Stomach (tissue), 19 donors: ENCODE measurements at places on chromosomes 6 and 20.

GRCh38 chr6:159616456-159616855 lies 76.6 kb downstream of the SOD2 start:
- DNase-seq, result no peak

- DNase-seq, result no peak
Measured at GRCh38 chr6:33577718-33578117, 2.4 kb downstream of the BAK1 start.

GRCh38 chr6:156189714-156190113 lies 587.5 kb upstream of the ARID1B start:
- DNase-seq, result no peak

- no peak for DNase-seq
Measured at GRCh38 chr6:112466373-112467151, 119.4 kb downstream of the RFPL4B start.

- DNase-seq, result no peak
Measured at GRCh38 chr6:110356778-110357177, 1.4 kb downstream of the METTL24 start.

- DNase-seq, result no peak
Measured at GRCh38 chr6:140181876-140182275, 807.4 kb upstream of the CITED2 start.

DNA sequence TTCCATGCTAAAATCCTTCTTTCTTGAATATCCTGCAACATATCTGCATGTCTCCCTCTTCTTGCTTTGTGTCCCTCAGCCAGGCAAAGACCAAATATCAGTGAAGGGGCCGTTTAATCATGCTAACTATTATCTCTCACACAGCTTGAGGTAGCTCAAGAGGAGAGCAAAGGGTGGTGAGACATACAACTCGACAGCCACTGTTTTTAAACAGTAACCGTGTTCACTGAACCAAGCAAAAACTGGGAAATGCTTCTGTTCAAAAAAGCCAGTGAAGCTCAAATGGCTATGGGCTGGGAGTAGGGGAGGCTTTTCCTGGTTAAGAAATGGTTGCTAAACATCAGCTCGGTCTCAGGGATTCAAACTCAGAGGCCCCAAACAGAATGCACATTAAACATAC lies 83.4 kb downstream of the MAP7 start:
- DNase-seq, result no peak

DNA sequence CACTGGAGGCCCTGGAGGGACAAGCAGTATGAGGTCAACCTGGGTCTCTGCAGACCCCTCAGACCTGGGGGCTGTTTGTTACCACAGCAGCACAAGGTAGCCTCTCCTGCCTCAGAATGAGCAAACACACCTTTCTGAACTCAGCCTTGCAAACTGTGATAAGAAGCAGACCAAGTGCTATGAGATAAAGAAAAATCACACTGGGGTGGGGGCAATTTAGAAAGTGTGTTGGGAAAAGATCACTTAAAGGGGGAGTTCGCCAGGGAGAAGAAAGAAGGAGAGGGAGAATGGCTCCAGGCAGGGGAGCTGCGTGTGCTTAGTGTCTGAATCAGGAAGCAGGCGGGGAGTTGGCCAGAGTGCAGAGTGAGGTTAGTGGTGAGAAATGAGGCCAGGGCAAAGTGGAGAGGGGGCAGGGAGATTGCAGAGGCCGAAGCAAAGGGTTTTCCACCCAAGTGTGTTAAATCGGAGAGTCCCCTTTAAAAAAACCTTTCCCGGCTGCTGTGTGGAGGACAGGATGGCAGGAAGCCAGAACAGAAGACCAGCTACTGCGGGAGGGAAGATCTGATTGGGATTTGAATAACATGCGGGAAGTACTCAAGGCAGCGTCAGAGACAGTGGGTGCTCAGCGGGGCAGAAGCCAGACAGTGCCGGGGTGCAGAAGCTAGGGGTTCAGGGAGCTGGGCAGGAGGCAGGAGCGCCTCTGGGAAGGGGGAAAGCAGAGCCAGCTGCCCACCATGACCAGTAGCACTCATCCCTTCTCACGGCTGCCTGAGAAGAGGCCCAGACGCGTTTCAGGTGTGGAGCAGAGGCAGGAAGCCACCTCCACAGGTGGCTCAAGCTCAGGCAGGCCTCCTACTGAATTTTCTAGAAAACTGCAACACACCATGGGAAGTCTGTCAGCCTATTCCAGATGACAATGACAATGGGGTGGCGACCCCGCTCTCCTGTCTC lies 9.0 kb downstream of the ADA start:
- peak; percentile 91 for DNase-seq

GRCh38 chr20:20237093-20237959 lies 130.6 kb upstream of the INSM1 start:
- DNase-seq, result peak; percentile 65

GRCh38 chr6:795046-795685 lies 102.2 kb upstream of the EXOC2 start:
- DNase-seq, result no peak
